ENCODE measurements at places on chromosomes 5 and 9.

GRCh38 chr5:33370466-33370859 lies 70.3 kb upstream of the TARS1 start:
- no peak for DNase-seq

DNA sequence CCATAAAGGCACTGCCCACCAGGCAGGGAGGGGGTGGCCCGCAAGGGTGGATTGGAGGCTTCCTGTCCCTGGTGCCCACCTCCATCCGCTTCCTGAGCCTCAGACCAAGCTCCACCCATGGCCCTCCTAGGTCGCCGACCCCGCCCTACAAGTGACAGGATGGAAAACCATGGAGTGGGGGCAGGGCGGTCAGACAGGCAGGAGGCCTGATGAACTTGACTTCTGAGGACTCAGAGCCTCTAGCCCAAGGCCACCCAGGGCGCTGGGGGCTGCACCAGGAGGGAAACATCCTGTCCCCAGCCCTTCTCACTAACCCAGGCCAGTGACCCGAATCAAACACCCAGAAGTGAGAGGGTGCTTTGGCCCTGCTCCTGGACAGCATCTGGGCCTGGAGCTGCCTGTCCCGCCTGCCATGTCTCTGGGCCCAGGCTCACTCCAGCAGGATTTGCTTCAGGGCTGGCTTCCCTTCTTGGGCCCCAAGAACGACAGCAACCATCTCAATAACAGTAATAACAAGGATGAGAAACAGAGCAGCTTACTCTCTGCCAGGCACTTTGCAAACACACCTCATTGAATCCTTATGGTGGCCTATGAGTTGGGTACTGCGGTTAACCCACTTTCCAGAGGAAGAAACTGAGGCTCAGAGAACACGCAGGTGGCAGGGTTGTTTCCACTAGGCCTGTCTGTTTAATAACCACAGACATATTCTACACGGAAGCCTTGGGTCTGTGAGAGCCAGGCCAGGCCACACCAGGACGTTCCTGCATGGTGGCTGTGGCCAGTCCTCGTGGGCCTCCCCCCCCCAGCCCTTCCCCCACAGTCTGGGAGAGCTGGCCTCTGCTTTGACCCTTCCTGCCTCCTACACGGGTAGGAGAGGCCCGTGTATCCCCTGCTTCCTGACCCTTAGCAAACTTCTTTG lies 4.4 kb upstream of the ST6GALNAC6 start:
- no peak for DNase-seq

- DNase-seq, result no peak
Observed at GRCh38 chr5:89128906-89129625, 246.1 kb upstream of the MEF2C start.

DNA sequence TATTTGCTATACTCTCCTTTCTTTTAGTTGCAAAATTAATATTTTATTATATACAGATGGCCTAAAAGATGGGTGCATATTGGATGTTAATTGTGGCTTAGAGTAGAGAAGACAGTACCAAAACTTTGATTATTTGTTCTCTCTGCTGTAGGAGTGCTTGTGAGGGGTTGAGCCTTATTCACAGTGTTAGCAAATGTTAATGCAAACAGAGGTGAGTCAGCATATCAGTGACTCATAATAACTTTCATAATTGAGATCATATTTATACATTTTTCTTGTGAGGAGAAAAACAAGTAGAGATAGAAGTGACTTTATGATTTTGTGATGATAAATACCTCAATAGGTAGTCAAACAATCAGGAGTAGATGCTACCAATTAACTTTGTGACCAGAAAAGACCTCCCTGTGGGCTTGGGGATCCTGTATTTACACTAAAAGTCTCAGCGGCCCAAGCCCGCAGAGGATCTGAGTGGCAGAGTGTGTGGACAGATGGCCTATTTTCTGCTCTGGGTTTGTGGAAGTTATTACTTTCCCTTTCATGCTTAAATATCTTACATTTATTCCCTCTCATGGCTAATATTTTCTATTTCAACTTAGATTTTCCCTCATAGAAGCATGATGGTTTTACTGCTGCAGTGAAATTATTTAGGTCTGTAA lies 226.5 kb downstream of the TAF11L14 start:
- DNase-seq, result no peak

- DNase-seq, result no peak
Observed at GRCh38 chr9:104775976-104776375, 12.0 kb downstream of the NIPSNAP3B start.

DNA sequence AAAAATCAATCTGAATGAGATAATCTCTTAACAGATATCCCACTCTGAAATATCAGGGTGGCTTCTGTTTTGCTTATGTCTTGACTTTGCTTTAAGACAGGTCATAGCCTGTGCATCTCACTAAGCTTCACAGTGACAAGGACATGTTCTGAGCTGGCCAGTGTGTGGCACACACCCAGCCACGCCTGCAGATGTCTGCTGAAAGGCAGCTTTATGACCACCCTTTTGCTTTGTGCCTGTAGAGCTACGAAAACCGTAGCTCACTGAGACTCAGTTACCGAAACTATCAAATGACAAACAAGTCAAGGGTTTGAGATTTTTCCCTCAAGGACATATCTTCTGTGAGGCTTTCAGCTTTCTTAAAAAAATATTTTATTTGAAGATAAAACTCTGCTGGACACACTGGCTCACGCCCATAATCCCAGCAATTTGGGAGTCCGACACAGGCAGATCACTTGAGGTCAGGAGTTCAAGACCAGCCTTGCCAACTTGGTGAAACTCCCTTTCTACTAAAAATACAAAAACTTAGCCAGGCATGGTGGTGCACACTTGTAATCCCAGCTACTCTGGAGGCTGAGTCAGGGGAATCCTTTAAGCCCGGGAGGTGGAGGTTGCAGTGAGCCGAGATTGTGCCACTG lies 233.2 kb downstream of the SPATA31A1 start:
- no peak for DNase-seq

- DNase-seq, result no peak
Observed at GRCh38 chr5:15267966-15268365, 232.0 kb upstream of the FBXL7 start.

DNA sequence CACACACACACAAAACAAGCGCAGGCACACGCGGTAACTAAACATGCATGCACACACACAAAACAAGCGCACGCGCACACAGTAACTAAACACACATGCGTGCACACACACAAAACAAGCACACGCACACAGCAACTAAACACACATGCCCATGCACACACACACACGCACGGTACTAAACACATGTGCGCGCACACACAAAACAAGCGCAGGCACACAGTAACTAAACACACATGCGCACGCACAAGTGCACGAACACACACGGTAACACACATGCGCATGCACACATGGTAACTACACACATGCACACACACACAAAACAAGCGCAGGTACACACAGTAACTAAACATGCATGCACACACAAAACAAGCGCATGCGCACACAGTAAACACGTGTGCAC lies 19.9 kb upstream of the SLC6A3 start:
- no peak for DNase-seq

DNA sequence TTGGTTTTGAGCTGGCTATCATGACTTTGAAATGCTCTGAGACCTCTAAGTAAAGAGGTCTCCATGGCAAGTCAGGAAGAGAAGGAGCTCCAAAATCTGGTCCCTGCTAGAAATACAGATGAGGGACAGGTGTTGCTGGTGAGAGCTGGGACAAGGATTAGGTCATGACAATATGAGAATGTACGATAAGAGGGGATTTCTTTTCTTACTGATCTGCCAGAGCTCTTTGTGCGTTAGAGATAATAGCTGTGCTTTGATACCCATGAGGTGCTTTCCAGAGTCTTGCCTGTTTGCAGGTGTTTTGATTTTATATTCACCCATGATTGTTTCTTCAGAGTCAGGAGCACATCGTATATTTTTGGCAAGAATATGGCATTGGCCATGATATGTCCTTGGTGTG lies 56.5 kb downstream of the ANKRD33B start:
- no peak for DNase-seq

GRCh38 chr5:97121848-97122247 lies 20.6 kb downstream of the LIX1 start:
- no peak for DNase-seq

- no peak for DNase-seq
Observed at GRCh38 chr5:143445776-143446175, 42.3 kb upstream of the NR3C1 start.

- DNase-seq, result no peak
Observed at GRCh38 chr9:91867740-91868139, 82.3 kb downstream of the ROR2 start.

GRCh38 chr9:30913331-30913730 lies 1471.1 kb upstream of the ACO1 start:
- DNase-seq, result no peak

DNA sequence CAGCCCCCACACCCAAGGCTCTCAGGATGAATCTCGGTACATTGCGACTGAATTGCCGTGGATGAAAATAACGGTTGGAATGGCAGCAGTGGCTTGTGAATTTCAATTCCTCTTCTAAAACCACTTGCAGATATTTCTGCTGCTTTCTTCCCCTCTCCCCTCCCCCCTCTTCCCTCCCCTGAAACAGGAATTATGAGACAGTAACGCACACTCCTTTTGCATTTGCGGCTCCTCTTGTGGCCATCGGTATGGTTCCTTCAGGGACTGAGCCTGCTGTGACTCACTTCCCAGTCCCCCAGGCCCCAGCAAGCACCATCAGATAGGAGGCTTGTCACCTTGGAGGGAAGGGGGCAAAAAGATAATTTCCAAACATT lies 9.7 kb downstream of the DCANP1 start:
- DNase-seq, result no peak

DNA sequence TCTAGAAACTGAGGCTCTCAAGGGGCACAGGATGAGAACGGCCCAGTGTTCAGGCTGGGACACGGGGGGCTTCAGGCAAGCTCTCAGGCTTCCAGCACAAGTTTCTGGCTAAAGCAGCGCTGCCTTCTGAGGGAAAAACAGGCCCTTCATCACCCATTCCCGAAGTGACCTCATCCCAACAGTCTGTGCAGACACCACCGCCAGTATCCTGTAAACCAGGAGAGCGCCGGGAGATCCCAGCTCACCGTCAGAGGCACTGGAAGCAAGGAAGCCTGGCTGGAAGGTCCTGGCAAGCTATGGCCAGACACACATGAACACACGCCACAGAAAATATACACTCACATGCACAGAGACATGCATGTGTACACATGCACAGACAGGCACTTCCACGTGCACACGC lies 8.8 kb downstream of the SLC12A7 start:
- no peak for DNase-seq

GRCh38 chr5:107232788-107233187 lies 437.9 kb downstream of the EFNA5 start:
- no peak for DNase-seq

GRCh38 chr5:5340206-5340729 lies 82.2 kb upstream of the ICE1 start:
- DNase-seq, result no peak

DNA sequence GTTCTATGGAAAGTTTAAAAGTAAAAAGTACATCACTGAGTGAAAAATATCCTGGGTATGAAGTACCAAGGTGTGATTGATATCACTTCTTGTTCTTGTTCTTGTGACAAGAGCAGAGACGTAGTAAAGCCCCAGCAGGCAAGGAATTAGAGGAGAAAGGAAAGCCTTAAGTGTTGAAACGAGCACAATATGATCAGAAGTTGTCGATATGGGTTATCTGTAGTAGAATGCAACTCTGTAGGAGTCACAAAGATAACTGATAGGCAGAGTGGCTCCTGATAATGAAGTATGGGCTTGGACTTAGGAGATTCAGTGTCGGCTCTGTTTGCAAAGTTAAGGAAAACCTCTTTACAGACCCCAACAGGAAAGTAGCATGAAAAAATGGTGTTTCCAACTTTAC lies 1179.1 kb downstream of the DTWD2 start:
- no peak for DNase-seq

DNA sequence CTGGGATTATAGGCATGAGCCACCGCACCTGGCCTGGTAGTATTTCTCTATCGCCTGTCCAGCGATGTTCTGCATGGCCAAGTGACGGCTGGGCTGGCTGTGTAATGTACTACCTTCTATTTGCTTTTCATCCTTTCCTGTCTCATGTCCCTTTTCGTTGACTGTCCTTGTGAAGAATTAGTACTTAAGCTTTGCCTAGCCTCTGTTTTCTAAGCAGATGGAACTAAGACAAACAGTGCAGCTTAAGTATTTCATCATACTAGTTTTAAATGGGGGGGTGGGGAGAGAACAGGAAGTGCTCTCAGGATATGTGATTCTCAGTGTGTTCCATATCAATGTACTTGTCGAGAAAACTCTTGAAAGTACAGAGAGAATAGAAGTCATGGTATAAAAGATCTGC lies 31.7 kb upstream of the CCL21 start:
- DNase-seq, result no peak

GRCh38 chr5:132269635-132270334 lies 12.3 kb downstream of the PDLIM4 start:
- DNase-seq, result no peak

DNA sequence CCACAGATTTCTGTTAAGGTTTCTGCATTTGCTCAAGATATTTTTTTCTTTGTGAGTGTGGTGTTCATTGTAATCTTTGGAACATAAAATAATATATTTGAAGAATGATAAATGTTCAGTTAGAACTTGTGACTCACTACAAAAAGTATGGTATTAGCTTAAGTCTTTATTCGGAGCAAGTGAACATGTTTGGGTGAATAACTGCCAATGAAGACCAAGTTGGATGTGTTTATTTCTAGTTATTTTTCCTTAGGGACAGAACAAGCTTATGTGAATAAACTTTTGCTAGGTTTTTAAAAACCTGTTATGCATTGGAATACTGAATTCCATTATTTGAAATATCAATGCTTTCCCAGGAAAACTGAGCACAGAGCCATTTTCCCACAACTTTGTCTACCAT lies 418.6 kb downstream of the SLCO4C1 start:
- DNase-seq, result no peak

DNA sequence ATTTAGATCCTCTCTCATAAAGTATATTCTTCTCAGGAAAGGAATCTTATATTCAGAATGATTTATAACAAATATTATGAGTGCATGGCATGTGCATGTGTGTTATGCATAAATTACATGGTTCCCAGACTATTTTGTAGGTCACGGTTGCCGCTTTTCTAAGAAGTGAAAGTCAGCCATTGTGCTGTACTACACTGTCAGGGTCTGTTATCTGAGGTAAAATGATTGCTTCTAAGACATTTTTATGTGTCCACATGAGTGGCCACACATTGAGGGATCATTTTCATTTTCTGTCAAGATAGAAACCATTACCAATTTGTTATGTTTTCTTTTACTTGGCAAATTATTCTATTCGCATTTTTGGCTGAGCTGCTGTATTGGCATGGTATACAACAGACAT lies 210.8 kb downstream of the CWC27 start:
- no peak for DNase-seq
